ENCODE measurements at places on chromosomes 2 and 18.

GRCh38 chr2:223970343-223971128 is 13.3 kb downstream of the MRPL44 start:
- peak; percentile 45 for DNase-seq

DNA sequence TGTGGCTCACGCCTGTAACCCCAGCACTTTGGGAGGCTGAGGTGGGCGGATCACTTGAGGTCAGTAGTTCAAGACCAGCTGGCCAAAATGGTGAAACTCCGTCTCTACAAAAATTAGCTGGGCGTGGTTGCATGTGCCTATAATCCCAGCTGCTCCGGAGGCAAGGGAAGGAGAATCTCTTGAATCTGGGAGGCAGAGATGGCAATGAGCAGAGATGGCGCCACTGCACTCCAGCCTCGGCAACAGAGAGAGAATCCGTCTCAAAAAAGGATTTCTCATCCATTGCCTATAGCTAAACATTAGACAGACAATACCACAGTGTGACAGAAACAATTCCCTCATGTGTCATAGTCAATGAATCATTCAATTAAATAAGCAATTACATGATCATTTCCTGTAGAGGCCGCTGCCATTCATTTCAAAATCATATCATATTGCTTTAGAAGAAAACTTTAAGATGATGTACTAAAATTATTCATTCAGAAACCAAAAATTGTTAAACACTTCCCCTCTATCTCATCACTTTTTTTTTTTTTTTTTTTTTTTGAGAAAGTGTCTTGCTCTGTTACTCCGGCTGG is 69.5 kb upstream of the TGIF1 start:
- no peak for DNase-seq

GRCh38 chr2:95077861-95078603 is 43.6 kb downstream of the MRPS5 start:
- DNase-seq: no peak

DNA sequence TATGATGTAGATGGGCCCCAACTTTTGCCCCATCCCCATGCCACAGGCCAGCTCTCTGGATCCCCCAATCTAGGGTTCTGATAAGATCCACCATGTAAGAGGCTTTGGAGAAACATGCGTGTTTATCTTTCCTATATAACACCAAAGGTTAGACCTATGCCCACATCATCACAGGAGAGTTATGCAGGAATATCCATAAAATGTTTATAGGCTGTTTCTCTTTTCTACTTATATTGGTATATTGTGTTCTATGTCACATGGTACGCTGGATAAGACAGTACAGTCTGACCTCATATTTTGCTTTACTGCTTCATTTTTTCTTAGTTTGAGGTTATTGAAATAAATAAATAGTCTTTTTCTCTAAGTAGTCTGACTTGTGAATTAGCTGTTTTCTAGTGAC is 1013.9 kb upstream of the GYPC start:
- no peak for DNase-seq
